Hepatic stellate cell (primary cell): ENCODE measurements at places on chromosomes 1 and 21.
A peak's percentile ranks its signal among the peaks of the same experiment; 100 is the strongest.

DNA sequence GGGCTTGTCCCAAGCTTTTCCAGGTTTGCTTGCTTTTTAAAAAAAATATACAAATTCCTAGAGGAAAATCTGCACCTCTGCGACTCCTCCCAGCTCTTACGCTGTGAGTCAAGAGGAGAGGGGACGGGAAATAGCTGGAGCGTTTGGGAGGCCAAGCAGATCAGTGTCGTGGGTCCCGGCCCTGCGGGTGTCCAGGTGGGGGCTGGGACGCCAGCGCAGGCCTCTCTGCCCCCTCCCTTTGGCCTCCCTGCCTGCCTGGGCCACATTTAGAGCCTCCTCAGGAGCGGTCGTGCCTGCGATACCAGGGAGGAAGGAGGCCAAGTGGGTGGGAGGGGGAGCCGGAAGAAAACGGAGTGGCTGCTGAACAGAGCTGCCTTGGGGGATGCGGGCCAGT lies 9.0 kb downstream of the WNT4 start:
- no peak for DNase-seq

DNA sequence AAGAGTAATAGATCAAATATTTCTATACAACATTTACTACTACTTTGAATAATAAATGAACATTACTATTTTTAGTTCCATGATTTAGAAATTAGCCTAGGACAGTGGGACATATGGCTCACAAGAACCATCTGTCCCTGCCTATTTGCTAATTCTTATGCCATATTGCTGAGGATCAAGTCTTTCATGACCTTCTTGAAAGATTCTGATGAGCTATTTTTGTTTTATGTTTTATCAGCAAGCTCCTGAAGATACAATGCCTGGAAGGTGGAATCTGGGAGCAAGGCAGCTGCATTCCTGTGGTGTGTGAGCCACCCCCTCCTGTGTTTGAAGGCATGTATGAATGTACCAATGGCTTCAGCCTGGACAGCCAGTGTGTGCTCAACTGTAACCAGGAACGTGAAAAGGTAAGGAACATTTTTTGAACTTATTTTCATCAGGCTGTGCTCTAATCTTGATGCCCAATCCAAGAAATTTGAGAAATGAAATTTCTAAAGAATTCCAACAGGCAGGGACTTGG lies 326.7 kb downstream of the PAPPA2 start:
- no peak for DNase-seq

DNA sequence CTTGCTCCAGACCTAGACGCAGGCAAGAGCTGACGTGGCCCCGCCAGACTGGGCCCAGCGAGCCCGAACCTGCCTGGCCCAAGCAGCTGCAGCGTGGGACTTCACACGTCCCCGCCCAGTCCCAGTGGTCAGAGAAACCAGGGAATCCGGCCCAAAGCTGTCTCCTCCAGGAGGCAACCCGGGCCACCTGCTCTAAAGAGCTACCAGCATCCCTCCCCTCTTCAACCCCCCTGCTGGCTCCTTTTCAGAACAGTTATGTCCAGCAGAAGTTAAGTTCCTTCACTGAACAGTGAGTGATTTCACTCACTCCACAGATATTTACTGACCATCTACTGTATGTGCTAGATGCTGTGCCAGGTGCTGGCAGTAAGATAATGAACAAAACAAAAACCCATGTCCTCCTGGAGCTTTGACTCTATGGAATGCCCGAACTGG lies 2.1 kb upstream of the EFNA1 start:
- no peak for DNase-seq

DNA sequence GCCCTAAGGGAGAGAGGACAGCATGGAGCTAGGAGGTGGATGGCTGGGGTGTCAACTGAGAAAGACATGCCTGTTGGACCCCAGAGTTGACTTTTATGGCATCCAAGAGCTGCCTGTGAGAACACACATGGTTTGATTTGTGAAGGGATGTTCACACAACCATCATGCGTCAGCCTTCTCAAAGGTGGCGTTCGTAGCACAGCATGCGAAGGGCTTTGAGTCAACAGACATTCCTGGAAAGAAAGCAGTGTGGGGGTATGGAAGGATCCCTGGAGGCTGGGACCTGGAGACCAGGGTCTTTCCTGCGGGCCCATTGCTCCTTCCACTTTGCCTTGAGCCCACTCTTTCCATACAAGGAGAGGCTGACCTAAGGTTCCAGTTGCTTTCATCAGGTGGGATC lies 6.4 kb upstream of the WNT3A start:
- DNase-seq: no peak

GRCh38 chr21:14584357-14585095 lies 38.4 kb upstream of the SAMSN1 start:
- DNase-seq: no peak

- DNase-seq: no peak
Observed at GRCh38 chr21:35220301-35220700, 171.2 kb upstream of the RUNX1 start.

GRCh38 chr1:98119796-98120195 lies 199.0 kb upstream of the DPYD start:
- DNase-seq: no peak

- DNase-seq: peak; percentile 24
Observed at GRCh38 chr21:17387030-17387617, 125.7 kb upstream of the CXADR start.

DNA sequence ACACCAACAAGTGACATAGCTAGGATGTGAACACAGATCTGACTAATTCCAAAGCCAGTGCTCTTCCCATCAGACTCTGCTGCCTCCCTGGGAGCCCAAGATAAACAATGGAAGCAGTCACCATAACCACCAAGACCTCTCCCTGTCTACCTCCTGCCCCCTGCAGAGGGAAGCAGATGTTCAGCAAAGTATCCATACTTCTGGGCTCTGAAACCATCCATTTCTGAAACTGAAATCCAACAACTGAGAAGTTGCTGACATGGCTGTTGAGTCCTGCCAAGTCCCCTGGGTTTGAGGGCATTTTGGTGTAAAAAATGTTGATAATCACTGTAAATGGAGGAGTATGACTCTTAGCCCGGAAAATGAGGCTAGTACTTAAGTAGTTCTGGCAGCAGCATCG lies 102.1 kb downstream of the TYW3 start:
- DNase-seq: no peak

DNA sequence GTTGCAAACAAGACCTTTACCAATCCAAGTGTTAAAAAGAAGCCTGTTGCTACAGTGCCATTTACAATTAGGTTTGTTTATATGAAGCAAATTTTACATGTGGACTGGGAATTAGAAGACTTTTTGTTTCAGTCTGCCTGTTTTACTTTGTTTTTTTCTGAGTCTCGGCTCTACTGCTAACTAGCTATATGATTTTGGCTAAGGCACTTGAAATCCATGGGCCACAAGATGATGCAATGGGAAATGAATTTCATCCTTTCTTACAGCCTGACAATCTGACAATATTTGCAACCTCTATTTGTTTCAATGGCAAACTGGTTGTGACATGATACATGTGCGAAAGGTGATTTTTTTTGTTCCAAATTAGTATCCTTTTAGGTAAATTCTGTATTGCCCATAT lies 3.7 kb upstream of the PEX11B start:
- no peak for DNase-seq

- DNase-seq: peak; percentile 27
Observed at GRCh38 chr21:39363607-39364555, 15.0 kb upstream of the HMGN1 start.

- no peak for DNase-seq
Observed at GRCh38 chr1:98813738-98814309, 152.3 kb downstream of the SNX7 start.

DNA sequence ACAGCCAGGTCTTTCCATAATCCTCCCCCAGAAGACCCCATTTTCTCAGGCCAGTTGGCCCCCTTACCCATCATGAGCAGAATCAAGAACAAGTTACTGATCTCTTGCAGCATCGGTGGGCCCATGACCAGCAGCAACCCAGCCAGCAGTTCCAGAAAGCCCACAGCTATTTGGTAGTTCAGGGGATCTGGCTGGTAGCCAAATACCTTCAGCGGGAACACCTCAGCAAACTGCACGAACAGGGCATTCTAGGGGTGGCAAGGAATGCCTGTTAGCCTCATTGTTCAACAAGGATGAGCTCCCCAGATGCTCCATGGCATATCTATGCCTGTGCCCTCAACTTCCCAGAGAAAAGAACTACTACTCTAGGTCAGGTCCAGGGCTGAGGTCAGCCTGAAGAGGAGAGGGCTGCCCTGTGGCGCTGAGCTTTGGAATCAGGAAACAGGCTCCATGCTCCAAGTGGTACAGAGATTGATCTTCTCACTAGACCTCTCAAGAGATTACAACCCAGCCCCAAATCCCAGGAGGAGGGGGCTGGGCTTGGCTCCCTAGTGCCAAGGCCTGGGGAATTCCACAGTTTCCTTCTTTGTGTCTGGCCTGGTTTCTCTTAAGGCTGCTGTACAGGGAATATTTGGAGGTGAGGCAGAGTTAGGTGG lies 1.3 kb downstream of the TMEM35B start:
- no peak for DNase-seq

- DNase-seq: peak; percentile 84
Observed at GRCh38 chr1:156383023-156383422, 14.0 kb downstream of the RHBG start.

GRCh38 chr1:4462831-4463484 lies 191.5 kb upstream of the AJAP1 start:
- no peak for DNase-seq

DNA sequence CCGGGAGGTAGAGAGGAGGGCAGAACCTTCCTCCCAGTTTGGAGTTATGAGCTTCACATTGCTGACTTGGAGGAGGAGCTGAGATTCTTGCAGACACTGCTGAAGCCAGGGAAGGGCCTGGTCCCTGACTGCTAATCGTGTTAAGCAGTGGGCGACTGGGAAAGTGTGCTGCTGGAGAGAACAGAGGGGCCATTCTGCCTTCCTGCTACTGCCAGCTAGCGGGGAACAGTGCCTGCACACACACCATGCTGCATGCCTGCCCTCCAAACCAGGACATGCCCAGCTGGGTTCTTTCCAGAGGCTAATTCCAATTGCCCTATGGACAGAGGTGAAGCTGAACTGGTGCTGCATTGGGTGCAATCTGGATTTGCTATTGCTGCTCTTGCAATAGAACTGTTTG lies 281.4 kb downstream of the AJAP1 start:
- no peak for DNase-seq

- DNase-seq: no peak
Observed at GRCh38 chr21:19900149-19900548, 1098.1 kb upstream of the NCAM2 start.

- DNase-seq: no peak
Observed at GRCh38 chr1:238119060-238119459, 228.3 kb upstream of the ZP4 start.

DNA sequence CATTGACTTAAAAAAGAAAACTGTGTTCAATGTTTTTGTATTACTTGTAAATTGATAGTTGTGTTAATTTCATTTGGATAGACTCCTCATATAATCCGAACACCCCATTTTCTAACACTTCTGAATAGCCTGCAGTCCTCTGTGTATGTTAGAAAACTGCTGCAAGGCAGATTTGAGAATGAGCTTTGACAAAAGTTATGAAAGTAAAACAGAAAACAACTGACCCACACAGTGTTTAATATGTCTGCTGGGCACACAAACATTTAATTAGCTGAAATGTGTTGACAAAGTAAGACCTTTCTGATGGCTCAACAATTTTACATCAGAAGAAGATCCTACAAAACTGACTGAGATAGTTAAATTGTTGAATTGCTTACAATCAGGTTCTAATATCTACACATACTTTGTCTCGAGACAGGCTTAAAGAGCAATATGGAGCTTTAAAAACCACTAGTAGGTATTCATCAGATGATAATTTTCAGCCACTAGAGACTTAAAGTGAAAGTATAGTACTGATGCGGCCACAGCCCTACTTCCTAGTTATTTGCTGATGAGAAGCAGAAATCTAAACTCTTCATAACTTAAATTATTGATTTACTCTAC lies 40.0 kb upstream of the PRMT6 start:
- DNase-seq: no peak

GRCh38 chr1:85220756-85221201 lies 20.0 kb upstream of the SYDE2 start:
- no peak for DNase-seq

- no peak for DNase-seq
Observed at GRCh38 chr1:203295796-203296195, 9.5 kb upstream of the BTG2 start.
